ENCODE measurements at places on chromosomes 13 and 19.

- no peak for DNase-seq
These were observed 403.5 kb upstream of the MIR17HG start for GRCh38 chr13:90943946-90944345.

DNA sequence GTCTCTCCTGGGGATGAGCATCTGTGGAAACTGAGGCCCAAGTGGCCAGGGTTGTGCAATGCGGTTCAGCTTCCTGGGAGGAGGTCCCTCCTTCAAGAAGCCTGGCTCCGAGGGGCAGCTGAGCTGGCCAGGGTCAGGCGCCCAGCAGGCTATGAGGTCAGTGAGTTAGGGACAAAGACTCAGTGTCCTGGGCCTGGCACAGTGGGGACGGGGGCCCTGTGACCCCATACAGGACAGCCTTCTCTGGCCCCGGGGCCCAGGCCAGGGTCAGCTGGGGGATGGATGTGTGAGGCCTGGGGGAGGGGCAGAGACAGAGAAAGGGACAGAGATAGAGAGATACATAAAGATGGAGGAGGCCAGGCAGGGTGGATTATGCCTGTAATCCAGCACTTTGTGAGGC lies 3.0 kb upstream of the IL12RB1 start:
- DNase-seq: no peak

GRCh38 chr19:46990991-46991676 lies 28.5 kb upstream of the NPAS1 start:
- peak; percentile 72 for DNase-seq

DNA sequence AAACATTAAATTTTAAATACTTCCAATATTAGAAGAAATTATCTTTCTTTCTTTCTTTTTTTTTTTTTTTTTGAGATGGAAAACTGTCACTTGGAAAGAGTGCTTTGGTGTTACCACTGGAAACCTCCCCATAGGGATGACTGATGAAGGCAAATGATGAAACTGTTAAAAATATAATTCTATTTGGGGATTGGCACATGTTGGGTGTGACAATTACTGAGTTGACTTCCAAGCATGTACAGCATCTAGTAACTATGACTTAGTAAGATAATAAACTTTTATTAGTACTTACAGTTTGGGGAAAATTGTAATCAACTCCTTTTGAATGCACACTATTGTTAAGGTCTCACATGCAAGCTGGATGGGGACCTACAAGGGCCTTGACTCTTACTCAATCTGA lies 592.5 kb downstream of the KCTD12 start:
- DNase-seq: no peak

DNA sequence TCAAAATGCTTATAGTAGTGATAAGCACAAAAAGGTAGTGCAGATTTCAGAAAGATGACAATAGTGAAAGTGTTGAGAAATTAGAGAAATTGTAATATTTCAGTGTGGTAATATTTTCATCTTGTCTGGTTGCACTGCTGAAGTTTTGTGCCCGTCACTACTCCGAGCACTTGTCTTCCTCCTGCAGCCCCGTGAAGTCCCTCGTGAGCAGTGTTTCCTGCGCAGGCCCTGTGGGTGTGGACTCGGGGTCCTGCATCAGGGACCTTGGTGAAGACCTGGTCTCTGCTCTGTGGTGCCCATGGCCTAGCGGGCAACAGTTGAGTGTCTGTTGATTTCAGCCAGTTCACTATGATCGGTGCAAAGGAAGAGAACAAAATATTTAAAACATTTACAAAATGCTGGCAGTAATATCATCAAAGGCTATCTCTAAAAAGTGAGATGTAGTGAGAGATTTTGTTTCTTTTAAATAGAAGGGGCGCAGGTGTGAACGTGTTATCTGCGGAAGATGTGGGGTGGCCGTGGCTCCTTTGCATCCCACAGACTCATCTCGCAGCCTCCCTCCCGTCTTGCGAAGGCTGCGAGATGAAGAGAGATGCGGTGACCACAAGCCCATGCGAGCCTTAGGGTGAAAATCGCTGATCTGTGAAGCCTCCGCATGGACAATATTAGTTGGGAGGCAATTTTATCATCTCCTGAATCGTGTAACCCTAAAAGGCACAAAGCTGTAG lies 27.7 kb upstream of the DCUN1D2 start:
- DNase-seq: no peak

GRCh38 chr19:33872445-33873320 lies 76.0 kb downstream of the KCTD15 start:
- DNase-seq: no peak

GRCh38 chr19:5107432-5108122 lies 138.7 kb downstream of the KDM4B start:
- DNase-seq: no peak

DNA sequence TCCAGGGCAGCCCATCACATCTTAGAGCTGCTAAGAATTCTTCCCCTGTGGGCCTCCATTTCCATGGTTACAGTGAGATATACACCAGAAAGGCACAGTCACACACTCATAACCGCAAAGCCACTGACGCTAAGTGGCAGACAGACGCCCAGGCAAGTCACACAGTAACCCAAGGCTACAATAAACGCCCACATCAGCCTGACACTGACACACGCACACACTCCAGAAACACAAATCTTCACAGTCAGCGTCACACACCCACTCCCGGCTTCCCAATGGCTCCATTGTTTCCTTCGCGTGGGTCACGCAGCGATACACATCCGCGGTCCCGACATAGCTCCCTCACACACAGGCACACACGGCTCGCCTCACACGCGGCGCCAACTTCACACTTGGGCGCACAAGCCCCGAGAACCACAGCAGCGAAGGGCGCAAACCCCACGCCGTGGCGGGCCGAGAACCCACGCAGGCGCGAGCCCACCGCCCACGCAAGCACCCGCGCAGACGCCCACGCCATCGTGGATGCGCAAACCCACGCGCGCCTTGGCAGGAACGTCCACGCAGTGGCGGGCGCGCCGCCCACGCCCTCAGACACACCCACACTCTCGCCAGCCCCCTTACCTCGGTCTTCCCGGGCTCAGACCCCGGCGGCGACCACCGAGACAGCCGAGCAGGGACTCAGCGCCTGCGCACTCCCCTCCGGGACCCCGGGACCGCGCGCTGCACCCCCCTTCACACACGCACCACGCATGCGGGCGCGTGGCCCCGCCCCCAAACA lies at the start of gene ZNF667:
TSS of gene ZNF667 (minus strand) at position 695 of the 778 bp plus-strand sequence. CDS start 14,975 bp downstream, outside the sequence.
- DNase-seq: no peak

DNA sequence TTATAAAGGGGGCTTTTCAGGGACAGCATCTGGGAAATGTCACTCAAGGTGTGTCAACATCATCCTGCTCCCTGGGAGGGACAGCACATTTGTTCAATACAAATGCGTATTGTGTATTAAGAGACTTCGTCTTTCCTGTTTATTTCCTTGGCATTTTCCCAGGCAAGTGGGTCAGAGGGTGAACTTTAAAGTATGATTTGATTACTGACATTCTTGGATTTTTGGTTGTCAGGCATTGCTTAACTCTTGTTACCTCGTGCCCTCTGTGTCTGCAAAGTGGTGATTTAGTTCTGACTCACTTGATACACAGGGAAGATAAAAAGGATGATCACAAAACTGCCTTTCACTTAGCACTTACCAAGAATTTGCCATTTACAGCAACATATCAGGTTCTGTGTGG lies 292.7 kb downstream of the SUCLA2 start:
- no peak for DNase-seq

- no peak for DNase-seq
These were observed 5.5 kb upstream of the ZNF580 start for GRCh38 chr19:55635334-55635717.

DNA sequence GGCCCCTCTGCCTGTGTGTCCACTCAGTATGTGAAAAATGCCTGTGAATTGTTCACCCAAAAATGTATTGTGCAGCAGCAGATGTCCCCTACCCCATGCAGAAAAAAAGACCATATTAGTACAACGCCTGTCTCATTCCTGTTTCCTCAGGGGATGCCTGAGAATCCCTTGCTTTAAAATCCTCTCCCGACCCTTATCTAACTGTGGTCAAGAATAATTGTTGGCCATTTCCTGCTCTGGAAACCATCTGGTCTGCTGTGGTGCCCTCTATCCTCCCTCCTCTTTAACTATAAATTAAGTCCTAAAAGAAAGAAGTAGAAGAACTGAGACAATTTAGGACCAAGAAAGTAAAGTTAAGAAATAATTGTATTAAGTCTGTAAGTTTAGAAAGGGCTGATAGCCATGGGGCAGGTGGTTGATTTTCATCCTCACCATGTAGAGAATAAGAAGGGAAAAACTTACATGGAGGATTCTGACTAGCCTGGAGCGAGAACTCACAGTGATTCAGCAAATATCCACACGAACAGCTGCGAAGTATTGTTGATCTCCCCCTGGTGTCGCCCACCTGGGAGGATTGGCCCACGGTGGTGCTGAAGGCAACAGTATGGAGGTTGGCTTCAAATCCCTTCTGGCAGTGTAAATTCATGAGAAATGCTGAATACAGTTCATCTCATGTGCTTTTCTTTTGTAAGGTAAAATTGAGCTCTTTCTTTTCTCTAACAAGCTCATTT lies 85.6 kb downstream of the COL4A2 start:
- no peak for DNase-seq

- DNase-seq: no peak
These were observed 16.5 kb downstream of the PLD3 start for GRCh38 chr19:40365010-40365409.

GRCh38 chr19:12940897-12941296 lies 2.5 kb downstream of the CALR start:
- DNase-seq: no peak

- DNase-seq: no peak
These were observed 224.4 kb downstream of the LACC1 start for GRCh38 chr13:44104197-44104490.

DNA sequence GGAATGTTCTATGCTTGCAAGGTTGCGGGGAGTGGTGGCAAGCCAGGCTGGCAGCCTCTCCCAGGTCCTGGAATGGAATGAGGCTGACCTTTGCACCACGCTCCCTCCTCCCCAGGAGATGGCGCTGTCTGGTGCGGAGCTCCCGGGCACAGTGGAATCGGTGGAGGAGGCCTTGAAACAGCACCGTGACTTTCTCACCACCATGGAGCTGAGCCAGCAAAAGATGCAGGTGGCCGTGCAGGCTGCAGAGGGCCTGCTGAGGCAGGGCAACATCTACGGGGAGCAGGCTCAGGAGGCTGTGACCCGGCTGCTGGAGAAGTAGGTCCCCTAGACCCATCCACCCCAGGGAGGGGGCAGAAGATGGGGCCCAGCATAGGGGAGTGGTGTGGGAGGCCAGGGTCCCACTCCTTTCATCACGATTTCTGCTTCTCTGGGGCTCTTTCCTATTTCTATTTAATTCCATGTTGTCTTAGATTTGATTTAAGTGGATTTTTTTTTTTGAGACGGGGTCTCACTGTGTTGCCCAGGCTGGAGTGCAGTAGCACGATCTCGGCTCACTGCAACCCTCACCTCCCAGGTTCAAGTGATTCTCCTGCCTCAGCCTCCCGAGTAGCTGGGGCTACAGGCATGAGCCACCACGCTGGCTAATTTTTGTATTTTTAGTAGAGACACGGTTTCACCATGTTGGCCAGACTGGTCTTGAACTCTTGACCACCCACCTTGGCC lies 53.2 kb upstream of the SHKBP1 start:
- DNase-seq: no peak

DNA sequence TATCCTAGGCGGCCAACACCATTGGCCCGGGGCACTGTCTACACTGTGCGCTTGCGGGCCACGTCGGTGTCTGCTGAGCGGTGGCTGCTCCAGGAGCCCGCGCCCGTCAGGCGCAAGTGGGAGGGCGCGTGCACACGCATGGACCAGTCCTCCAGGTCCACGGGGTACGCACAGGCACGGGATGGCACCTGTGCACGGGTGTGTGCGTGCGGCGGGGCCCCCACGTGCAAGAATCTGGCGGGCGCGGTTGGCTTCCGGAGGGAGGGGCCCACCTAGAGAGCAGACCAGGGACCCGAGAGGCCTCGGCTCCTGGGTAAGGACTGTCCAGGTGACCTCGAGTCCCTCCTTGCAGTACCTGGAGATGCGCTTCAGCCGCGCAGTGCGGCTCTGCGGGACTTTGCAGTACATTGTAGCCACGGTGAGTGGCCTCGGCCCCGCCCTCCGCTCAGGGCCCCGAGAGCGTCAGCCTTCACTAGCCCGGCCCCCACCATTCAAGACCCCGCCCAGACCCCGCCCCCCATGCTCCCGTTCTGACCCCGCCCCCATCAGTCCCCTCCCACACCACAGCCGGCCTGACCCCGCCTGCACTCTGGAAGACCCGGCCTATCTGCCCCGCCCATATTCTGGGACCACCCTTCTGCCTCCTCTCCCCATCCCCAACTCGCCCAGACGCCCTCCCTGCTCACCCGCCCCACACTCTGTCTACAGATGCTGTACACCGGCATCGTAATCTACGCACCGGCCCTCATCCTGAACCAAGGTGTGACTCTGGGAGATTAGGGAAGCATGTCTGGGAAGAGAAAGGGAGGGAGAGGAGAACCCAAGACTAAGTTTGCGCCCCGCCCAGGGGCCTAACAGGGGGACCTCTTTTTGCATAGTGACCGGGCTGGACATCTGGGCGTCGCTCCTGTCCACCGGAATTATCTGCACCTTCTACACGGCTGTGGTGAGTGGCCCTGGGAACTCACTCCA lies 2.3 kb downstream of the SLC5A5 start:
- DNase-seq: no peak

DNA sequence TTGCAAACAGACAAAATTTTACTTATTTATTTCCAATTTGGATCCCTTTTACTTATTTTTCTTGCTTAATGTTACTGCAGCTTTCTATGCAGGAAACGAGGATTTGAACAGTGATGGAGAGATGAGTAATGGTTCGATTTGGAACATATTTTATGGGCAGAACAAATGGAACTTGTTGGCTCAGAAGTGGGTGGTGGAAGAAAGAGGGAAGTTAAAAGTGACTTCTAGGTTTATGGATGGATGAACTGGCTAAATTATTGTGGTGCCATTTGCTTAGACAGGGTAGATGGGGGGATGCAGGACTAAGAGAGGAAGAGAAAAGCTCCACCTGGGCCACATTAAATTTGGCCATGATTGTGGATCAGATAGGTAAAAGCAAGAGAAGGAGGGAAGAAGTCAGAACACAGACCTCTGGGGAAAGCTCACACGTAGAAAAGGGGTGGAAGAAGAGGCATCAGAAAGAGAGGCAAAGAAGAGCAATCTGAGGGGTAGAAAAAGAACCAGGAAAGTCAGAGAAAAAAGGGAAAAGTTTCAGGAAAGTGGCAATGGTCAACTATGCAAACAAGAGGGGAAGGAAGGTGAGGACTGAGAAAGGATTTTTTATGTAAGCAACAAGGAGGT lies 768 bp upstream of the CYSLTR2 start:
- no peak for DNase-seq

DNA sequence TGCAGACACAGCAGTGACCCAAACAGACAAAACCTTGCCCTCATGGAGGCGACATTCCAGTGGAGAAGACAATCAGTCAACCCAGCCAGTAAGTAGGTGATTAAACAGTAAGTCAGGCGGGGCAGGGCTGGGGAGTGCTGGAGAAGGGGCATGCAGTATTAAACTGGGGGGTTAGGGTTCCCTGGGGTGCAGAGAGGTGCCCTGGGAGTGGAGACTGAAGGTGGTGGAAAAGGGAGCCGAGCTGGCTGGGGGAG lies 31.2 kb upstream of the FXYD3 start:
- no peak for DNase-seq

- DNase-seq: no peak
These were observed 502.7 kb downstream of the UQCRFS1 start for GRCh38 chr19:28710278-28710677.
